ENCODE measurements at places on chromosomes 5 and 9.
A peak's percentile ranks its signal among the peaks of the same experiment; 100 is the strongest.

GRCh38 chr5:157306692-157307471, 41.0 kb downstream of the CYFIP2 start:
- DNase-seq: no peak

DNA sequence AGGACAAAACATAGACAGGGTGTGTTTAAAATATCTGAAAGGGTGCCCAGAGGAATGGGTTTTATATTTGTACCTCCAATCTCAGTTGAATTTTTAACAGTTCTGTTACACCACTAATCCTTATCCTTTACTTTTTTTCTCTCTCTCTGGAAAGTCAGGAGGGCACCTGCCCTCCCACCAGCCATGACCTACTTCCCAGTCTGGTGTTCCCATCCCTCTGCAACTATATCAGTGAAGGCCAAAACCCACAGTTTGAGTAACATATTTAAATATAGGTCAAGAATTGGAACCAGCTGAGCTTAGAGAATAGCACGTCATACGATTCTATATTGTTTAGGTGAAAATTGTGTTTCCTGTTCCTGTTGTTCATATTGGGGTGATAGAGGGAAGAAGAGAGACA, 229.8 kb downstream of the NTRK2 start:
- DNase-seq: no peak

DNA sequence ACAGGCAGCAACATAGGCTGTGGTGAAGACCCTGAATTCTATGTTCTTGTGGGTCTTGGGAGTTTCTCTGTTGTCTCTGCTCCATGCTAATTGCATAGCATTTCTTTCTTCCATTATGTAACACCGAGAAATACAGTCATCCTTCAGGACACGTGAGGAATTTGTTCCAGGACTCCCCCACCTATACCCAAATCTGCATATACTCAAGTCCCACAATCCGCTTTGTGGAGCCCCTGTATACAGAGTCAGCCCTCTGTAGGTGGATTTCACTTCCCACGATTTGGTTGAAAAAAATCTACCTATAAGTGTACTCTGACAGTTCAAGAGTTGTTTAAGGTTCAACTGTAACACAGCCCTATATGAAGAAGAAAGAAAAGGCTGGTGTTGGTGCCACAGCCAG, 22.1 kb downstream of the ANKRD33B start:
- DNase-seq: no peak

DNA sequence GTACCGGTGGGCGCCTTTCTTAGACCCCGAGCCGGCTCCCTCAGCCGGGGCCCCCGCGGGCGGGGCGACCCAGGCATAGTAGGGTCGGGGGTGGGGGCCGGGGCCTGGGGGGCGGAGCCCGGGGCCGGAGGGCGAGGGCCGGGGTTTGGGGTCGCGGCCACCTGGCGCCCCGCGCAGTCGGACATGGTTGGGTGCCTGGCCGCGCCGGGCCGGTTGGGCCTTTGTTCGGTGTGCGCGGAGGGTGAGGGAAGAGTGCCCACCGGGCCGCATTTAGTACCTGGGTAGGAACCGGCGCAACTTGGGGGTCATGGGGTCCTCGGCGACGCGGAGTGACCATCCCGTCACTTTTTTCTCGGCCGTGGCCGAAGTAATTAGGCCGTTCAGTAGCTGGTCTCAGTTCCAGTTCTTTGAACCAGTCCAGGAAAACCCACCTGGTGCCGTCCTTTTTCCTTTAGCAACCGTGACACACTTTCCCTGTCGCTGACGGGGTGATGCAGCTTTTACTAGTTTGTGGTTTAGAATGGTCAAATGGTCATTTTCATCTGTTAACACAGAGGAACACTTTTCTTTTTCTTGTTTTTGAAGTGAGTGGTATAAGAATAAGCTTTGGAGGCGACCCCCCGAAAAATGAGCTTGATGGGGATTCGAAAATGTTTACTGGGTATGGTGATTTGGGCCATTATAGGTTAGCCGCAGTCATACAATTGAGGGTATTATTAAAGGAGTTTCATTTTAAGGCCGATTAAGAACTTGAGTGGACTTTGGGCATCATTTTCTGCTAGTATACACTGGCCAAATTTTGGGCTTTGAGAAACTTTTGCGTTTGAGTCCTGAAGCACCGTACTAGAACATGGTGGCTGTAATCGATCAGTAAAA, 589 bp downstream of the CKS2 start:
- DNase-seq: peak; percentile 46

- DNase-seq: no peak
These were observed 32.1 kb downstream of the SNX24 start for GRCh38 chr5:122877518-122877917.

- DNase-seq: peak; percentile 57
These were observed 144.9 kb upstream of the POU5F2 start for GRCh38 chr5:93886098-93886806.

- no peak for DNase-seq
These were observed 301.3 kb downstream of the CWC27 start for GRCh38 chr5:65070026-65070425.

DNA sequence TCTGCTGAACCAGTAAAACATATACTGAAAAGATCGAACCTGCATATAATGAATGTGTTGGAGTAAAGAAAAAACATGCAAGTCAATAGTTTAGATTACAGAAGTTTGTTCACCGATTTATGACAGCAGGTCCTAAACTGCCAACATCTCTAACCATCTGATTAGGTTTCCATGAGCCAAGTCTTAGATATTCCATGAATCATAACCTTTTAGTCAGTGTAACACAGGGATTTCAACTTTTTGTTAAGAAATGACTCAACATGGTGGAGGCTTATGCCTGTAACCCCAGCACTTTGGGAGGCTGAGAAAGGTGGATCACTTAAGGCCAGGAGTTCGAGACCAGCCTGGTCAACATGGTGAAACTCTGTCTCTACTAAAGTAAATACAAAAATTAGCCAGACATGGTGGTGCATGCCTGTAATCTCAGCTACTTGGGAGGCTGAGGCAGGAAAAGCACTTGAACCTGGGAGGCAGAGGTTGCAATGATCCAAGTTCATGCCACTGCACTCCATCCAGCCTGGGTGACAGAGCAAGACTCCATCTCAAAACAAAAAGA, 38.7 kb downstream of the APC start:
- no peak for DNase-seq

GRCh38 chr5:150156540-150156939, 895 bp upstream of the PDGFRB start:
- no peak for DNase-seq

DNA sequence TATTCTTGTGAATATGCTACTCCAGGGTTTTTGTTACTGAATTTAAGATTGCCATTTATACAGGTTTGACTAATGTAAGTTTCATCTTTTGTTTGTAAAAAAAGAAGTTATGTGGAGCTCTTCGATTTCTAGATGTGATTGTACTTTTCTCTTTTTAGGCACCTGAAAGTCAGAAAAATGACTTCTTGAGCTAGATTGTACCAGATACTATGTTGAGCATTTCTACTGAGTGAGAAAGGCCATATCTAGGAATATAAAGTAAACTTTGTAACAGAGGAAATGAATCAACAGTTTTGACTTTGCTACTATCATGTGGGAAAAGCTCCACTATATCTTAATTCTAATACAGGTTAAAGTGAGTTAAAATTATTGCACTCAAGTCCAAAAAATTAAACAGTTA, 25.1 kb downstream of the SMC5 start:
- no peak for DNase-seq

DNA sequence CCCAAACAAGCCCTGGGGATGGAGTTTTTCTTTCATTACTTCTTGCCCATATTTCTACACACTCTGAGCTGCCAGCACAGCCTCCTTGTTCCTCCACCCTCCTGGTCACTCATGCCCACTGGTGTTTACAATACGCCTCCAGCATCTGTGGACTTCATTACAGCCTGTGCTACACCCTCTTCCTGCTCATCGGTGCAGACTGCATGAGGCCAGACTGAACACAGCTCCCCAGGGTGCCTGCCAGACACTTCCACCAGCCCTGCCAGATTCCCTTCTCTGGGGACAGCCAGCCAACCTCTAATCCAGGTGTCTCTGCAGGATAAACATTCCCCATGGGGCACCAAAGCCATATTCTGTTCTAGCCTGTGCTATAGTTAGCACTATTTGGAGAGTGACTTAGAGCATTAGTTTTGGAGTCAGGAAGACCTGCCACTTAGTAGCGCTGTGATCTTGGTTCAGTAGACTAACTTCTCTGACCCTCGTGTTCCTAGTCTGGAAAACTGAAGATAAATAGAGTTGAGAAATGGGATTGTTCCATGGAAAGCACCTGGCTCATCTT, 163.8 kb upstream of the KLF4 start:
- DNase-seq: no peak

GRCh38 chr9:93955111-93955980, at the start of gene BARX1:
BARX1 (minus strand) TSS chr9:93955355; CDS start chr9:93955146, 209 bp downstream.
- no peak for DNase-seq

DNA sequence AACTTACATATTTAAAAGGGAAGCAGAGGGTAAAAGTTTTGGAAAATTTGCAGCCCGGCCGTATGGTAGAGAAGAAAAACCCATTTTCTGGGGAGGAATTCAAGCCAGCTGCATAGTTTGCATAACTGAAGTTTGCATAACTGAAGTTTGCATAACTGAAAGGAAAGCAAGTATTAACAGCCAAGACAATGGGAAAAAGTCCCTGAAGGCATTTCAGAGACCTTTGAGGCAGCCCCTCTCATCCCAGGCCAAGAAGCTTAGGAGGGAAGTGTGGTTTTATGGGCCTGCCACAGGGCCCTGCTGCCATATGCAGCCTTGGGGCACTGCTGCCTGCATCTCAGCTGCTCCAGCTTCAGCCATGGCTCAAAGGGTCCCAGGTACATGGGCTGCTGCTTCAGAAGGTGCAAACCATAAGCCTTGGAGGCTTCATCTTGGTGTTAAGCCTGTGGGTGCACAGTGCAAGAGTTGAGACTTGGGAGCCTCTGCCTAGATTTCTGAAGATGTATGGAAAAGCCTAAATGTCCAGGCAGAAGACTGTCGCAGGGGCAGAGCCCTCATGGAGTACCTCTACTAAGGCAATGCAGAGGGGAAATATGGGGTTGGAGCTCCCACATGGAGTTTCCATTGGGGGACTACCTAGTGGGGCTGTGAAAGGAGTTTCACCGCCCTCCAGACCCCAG, 36.9 kb upstream of the CXCL14 start:
- DNase-seq: no peak

- DNase-seq: no peak
These were observed 24.3 kb upstream of the PRDM9 start for GRCh38 chr5:23483090-23483489.

DNA sequence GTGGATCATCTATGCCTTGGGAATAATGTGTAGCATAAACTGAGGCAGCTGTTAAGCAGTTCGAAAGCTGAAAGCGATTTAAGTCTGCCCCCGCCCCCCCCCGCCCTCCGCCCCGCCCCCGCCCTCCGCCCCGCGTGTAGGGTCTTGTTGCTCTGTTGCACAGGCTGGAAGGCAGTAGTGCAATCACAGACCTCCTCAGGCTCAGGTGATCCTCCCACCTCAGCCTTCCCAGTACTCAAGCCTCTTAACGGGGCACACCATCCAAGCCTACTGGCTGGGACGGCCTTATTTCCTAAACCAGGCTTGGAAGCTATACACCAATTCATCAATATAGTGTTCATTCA, 945 bp downstream of the ANKDD1B start:
- no peak for DNase-seq

GRCh38 chr5:17204133-17204489, 13.3 kb upstream of the BASP1 start:
- DNase-seq: no peak
